Brain (organoid and tissue), 16 donors: ENCODE measurements at places on chromosomes 7 and 10.
A peak's percentile ranks its signal among the peaks of the same experiment; 100 is the strongest.

GRCh38 chr10:31664803-31665202 lies 263.8 kb downstream of the ARHGAP12 start:
- DNase-seq: no peak

DNA sequence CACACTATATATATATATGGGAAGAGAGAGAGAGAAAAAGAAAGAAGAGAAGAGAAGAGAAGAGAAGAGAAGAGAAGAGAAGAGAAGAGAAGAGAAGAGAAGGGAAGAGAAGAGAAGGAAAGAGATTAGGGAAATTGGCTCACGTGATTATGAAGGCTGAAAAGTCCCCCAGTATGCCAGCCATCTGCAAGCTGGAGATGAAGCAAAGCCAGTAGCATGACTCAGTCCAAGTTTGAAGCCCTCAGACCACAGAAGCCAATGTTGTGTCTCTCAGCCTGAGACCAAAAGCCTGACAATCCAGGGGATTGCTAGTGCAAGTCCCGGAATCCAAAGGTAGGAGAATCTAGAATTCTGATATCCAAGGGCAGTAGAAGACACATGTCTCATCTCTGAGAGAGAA lies 206.3 kb upstream of the PRSS1 start:
- DNase-seq: no peak

- no peak for DNase-seq
These were observed 785 bp downstream of the WDR86 start for GRCh38 chr7:151408839-151409666.

DNA sequence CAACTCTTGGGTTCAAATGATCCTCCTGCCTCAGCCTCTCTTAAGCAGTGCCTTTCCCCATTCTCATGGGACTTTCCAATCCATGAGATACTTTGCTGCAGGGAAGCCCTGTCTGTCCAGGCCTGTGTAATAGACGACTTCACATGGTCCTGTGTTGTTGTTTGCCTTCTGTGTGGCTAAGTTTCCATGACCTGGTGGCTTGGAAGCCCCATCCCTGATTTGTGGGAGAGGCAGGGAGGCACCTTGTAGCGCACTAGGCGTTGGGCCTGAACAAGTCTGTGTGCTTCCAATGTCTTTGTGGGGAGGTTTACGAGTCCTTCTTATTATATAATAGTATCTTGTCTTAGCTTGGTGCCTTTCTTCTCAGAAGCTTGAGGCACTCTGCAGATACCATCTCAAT lies 49.1 kb downstream of the TCF7L2 start:
- DNase-seq: no peak

DNA sequence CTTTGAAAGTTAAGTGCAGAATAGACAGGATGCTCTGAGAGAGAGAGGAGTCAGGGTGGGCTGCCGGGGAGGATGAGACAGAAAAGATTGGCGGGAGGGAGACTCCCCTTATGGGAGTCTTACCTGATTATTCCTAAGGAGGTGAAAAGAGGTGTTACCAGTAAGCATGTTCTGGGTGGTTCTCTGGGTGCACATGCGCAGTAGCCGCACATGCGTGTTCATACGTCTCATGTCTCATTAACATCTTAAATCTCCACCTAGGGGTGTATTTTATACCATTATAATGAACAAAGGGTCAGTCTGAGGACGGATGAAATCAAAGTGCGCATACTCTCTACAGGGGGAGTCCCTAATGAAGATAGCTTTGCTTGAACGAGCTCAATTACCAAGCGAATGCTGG lies 592.9 kb upstream of the C7orf33 start:
- DNase-seq: no peak

- DNase-seq: no peak
These were observed 8.1 kb downstream of the TFAM start for GRCh38 chr10:58393317-58393716.

DNA sequence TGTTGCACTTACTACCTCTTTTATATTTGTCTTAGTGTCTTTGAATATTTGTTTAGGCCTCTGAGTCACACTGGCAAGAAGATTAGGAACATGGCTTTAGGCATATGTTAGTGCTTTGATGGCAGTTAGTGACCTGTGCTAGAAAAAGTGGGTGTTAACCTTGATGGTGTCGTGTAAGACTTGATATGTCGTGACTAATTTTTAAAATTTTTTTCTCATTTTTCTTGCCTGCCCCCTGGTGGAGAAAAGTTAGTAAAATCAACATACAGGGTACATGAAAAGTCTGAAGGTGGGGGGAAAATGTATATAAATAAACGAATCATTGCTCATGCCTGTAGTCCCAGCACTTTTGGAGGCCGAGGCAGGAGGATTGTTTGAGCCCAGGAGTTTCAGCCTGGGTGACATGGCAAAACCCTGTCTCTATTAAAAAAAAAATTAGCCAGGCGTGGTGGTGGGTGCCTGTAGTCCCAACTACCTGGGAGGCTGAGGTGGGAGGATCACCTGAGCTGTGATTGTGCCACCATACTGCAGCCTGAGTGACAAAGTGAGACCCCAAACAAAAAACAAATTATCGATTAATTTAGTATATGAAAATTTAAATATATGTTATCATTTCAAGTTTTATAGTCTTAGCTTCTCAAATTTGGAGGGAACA lies 44.6 kb downstream of the TAX1BP1 start:
- peak; percentile 46 for DNase-seq
